ENCODE measurements at places on chromosomes 3 and 15.

DNA sequence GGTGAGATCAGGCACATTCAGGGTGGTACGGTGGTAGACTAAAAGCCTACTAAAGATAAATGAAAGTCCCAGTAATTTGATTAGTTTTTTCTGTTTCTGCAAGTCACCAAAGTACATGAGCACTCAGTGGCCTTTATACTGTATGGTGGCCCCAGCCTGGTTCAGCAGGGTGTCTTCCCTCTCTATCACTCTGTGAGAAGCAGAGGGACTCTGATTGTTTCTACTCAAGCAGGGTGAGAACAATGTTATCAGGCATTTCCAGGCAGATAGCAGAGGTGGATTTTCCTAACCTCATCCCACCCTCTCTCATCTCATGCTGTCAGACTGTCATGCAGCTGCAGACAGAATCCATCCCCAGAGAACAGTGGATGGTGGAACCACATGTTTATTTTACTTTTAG, 71.5 kb upstream of the BFSP2 start:
- no peak for DNase-seq

DNA sequence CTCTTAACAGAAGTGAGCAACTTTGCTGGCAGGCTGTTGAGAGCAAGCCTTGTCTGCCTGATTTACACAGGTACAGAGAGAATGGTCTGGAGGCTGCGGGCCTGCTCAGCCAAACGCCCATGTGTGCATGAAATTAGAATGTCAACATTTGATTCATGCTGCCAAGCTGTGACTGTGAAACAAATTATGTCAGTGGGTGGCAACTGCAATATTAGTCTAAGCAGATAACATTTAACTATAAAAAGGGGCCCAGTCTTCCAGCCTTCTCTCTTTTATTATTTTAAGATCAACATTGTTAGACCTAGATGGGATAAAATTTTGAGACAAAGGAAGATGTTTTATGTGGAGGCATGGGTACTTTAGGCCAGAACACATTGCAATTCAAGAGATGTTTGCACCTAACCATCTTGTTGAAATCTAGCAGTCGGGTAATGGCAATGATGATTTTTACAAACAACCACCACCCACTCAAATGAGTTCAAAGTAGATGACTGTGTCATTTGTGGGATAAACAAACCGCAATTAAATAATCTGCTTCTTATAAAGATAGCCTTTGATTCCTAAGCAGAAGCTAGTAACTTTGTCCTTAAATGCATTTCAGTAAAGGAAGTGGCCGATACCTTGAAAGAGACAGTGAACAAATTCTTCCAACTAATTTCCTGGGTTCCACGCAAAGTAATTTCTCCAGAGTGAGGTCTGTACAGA, 70.2 kb downstream of the FOXB1 start:
- DNase-seq: no peak

DNA sequence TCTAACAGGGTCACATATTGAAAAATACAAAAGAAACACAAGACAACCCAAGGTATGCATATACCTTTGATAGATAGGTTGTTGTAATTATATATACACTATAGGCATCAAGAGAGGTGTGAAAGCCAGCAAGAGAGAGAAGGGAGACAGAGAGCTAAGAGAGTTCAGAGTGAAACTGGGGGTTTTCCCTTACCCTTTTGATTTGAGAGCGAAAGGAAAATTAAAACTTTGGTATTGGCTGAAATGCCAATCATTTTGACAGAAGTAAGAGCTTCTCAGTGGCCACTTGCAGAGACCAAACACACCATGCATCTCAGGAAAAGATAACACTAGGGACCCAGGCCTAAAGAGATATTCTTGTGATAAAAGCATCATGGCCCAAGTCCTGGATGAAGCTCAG, 183.6 kb downstream of the SHOX2 start:
- DNase-seq: no peak

DNA sequence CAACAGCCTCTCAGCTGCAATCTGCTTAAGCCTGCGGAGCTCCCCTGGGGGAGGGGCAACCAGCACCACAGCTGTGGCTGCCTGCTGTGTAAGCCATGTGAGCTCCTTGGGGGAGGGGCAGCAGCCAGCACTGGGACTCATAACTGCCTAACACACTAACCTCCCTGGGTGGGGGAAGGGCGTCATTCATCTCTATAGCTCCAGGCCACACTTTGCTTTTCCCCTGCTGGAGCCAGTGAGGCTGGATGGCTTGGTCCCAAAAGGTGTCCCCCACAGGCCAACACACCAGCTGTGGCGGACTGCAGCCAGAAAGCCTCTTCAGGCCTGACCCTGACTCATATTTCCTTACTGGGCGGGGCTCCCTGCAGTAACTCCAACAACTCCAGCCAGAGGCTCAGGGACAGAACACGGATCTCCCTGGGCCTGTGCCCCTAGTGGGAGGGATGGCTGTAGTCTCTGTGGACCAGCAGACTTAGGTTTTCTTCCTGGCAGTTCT, 129.8 kb downstream of the PPM1L start:
- no peak for DNase-seq

DNA sequence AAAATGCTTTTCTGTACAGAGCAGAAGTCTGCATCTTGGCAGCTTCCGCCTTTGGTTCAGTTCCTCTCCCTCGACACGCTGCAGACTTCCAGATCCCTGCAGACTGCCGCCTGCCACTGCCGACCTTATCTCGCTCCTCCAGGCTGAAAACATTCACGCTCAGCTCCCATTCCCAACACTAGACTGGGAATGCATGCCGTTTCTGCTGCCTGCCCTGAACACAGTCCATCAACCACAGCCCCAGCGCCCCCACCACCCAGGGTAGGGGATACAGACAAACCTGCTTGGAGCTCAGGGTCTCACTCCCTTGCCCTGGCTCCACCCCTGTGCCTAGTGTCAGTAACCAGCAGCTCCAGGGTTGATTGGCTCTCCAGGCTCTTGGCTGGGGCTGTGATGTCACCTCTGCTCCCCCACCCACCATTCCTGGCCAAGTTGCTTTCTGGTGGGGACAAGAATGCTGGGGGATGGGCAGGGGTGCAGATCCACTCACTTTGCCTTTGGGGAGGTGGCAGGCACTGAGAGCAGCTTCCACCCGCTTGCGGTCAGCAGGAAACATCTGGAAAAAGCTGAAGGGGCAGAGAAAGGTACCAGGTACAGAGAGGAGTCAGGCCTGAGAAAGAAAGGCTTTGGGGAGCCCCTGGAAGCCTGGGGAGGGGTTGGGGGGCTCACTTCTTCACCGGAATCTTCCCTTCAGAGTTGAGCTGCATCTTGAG, 6.1 kb downstream of the PLCB2 start:
- DNase-seq: no peak

DNA sequence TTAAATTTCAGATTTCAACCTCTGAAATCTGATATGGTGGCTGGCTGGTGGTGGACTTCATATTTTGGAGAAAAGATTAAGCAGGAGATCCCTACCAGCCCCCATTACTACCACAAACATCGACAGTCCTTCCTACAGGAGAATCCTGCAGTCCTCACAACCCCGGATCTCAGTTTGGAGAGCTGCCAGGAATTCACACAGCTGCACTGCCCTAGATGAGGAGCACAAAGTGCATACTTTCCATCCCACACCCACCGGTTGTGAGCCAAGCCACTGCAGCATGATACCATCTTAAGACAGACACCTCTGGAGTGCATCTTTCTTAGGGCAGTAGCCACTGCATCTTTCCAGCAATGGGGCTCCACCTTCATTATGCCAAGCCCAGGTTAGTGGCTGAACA, 185.5 kb upstream of the GPR149 start:
- DNase-seq: no peak

DNA sequence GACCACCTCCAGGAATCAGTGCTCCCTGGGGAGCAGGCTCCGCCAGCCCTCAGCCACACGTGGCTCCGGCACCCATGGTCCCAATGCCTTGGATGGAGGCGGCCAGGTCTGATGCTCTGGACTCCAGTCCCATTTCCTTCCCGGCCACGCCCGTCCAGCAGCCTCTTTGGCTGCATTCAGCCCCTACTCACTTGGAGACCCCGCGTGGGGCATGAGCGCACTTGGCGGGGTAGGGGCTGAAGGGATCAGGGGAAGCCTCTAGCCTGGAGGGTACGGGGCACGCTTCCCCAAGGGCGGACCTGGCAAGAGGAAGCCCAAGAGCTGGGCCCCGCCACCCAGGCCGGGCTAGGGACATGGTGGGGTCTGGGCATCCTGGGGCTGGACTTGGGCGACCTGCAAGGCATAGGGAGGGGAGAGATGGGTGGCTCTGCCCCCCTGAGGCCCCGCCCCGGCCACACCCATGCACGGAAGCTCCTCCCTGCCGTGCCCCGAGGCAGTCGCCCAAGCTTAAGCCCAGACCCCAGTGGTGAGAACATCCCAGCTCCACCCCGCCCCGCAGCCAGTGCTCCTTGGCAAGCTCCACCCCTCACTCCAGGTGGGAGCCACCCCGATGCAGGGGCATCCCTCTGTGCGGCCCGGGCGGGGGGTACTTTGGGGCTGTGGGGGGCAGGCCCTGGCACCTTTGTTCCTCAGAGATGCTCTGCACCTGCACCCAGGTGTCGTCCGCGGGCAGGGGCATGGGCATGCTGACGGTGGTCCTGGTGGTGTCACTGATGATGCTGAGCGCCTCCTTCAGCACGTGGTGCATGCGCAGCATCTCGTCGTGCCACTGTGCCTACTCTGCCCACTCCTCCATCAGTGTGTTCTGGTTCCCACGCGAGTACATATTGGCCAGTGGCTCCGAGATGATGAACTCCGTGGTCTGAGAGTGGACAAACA, 163.5 kb downstream of the GOLGA6L4 start:
- no peak for DNase-seq

DNA sequence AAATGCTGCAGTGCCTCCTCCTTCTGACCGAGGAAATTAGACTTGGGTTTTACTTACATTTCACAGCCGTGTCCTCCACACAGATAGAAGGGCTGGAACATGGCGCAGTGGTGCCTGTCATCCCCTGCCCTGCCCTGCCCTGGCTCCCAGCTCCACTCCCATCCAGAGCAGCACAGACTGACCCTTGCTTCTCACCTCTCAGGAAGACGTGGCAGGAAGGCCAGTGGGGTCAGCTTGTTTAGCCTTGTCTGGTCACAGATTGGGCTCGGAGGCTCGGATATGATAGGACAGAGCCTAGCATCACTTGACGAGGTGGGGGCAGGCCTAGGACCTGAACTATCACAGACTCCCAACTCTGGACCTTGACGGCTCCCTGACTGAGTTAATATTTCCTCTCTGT, 88.5 kb downstream of the LINGO1 start:
- no peak for DNase-seq

DNA sequence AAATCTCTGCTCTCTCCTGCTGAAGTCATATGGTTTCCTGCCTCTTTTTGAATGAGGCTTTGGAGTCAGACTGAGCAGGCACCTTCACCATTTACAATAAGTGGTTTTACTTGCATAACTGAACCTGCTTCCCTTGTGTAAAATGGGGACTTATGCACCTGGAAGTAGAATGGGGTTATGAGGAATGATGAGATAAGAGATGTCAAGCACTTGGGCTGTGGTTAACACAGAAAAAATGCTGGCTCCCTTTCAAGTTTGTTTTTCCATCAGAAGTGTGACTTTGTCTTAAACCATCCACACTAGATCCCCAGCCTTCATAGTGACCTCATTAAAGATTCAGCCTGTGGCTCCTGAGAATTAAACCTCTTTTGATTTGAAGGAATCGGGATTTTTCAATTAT, 5.2 kb downstream of the EXOSC7 start:
- DNase-seq: peak; percentile 22

DNA sequence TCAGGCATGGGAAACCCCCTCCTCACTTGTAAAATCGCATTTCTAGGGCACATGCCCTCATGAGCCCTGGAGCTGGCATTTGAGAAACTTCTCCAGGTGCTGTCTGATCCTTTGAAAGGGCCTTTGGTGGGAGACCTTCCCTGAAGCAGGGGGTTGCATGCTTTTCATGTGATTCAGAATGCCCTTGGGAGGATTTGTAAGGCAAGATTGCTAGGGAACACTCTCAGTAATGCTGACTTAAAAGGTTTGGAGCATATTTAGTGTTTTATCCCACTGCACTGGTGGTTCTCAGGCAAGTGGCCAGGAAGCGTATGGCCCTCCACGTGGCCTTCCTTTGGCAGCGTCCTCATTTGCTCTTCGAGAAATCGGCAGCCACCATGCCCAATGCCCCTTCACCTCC, 164.1 kb downstream of the ARRDC4 start:
- no peak for DNase-seq

DNA sequence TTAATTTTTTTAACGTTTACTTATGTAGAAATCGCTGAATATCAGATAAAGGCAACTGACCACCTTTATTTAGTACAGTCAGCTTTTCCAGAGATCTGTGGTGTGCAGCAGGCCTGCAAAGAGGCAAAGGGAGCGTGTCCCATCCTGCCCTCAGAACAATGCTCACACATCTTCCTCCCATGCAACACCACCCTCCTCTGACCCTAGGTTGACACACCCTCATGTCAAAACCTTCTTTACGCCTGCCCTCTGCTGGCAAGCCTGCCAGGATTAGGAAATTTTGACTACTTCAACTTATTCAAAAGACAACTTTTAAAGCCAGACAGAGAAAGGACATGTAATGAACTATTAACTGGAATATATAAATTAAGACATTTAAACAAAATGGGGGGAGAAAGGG, 513.7 kb downstream of the FOXP1 start:
- DNase-seq: peak; percentile 76

GRCh38 chr3:56197259-56197965, 270.9 kb downstream of the ERC2 start:
- no peak for DNase-seq

- no peak for DNase-seq
These were observed 26.6 kb downstream of the CA12 start for GRCh38 chr15:63354821-63355650.
